Kasumi-1 (cell line): ENCODE measurements at places on chromosomes 4 and X.
A peak's percentile ranks its signal among the peaks of the same experiment; 100 is the strongest.

DNA sequence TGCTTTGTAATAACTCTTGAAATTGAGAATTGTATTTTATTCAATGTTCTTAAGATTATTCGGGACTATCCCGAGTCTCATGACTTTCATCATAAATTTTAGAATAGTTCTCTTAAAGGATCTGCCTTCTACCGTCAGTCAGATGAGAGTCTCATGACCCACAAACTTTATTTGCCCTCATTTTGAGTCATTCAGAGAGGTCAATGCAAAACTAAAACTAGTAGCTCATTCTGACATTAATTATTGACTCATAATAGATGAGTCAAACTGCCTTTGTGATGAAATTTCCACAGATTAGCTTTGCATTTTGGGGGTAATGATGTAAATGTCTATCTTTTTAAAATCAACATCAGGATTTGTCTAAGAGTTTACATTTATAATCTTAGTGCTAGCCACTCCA, 1527.3 kb downstream of the TECRL start:
- DNase-seq, result no peak

DNA sequence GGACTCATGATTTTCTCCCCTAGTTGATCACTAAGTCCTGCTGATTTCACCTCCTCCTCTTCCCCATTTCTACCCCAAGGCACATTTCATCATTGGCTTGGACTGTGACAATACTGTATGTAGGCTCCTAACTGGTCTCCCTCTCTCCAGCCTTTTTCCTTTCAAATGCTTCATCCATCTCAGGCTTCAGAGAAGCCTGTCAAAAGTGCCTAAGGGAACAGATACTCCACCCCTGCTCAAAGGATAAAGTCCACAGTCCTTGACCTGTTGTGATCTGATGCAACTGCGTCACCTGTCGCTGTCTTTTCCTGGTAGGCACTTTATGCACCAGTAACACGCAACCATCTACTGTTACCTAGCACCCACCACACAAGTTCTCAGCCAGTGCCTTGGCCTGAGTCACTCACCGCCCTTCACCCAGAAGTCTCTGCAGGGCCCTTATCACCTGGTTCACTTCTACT, 12.8 kb downstream of the SCARB2 start:
- no peak for DNase-seq

DNA sequence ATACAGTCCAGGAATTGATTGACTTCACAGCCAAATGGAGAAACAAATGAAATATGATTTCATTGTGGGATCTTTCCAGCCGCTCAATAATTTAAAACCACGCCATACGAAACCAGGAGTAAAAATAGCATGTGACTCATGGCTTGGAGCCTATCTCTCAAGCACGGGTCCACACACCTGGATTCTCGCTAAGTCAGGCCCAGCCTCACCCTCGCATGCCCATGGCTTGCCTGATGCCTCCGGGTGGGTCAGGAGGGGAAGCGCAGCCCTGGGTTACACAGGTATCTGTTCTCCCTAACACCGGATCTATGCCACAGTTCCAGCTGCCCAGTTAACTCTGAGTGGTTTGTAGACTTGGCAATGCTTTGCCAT, 5.6 kb upstream of the ABLIM2 start:
- no peak for DNase-seq

- DNase-seq, result peak; percentile 5
These were observed 62.1 kb upstream of the LANCL3 start for GRCh38 chrX:37509349-37509748.

GRCh38 chr4:52076731-52077130, 25.6 kb downstream of the SPATA18 start:
- DNase-seq, result no peak

DNA sequence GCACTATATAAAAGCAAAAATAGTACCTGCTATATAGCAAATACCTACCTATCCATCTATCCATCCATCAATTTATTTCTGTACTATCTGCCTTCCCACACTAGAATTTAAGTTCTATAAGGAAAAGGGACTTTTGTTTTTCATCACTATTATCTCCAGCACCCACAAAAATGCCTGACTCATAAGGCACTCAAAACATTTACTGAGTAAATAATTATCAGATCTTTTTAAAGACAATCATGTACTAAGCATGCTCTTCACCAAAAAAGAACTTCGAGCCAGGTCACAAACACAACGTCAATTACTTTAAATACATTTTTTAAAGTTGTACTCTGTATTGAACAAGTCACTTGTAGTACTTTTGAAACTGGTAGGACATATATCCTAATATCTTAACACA, 119.9 kb downstream of the FBXW7 start:
- no peak for DNase-seq

DNA sequence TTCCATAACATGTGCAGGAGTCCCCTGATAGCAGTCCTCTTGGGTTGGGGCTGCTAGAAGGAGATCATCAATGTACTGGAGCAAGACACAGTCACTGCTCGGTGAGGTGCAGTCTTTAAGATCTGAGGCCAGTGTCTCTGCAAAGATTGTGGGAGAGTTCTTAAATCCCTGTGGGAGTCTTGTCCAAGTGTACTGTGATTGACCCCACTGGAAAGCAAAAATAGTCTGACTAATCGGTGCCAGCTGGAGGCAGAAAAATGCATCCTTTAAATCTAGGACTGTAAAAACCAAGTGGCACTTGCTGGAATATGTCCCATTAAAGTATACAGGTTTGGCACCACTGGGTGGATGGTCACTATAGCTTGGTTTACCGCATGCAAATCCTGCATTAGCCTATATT, 31.1 kb downstream of the SULT1E1 start:
- DNase-seq, result no peak

DNA sequence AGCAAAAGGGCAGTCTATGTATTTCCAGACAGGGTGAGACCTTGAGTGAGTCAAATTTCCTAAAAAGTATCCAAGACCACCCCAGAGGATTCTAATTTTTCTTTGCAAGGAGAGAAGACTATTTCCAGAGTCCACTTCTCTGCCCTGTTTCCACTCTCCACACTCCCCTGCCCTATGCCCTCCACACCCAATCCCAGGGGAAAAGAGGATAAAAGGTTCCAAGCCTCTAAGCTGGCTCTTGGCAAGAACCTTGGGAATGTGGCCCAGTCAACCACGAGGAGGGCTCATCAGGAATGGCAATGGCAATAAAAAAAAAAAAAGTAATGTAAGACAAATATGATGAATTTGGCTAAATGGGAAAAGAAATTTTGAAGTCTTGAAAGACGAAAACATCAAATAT, 65.9 kb downstream of the SRPX start:
- no peak for DNase-seq

- no peak for DNase-seq
These were observed 323.0 kb upstream of the SPANXN4 start for GRCh38 chrX:142702749-142703148.

DNA sequence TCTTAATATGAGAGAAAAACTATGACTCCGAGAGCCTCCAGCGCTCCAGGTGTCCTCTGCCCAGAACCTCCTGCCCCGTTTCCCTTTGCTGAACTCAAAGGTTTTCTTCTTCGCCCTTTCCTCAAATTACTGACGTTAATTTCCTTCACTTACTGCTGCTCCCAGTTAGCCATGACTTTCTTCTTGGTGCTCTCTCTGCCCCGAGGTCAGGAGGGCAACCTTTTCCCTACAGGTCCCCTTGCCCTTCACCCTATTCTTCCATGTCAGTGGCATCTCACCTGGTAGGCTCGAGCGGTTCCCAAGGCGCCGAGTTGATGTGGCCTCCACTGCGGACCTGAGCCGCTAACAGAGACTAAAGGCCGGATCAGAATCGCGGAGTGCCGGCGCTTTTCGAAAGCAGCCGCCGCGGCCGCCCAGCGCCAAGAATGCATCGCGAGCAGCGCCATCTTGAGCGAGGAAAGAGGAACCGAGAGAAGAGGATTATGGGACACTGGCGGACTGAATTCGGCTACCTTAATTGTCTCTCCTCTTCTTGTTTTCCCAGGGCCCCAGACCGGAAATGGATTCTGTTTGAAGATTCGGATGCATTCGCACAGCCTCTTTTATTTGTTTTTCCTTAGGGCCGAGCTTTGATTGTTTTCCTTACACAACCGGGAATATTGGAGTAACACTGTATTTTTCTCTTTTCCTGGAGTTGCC, at the start of gene ABCB7:
Gene ABCB7, minus strand, starts transcription at position 457 of the 699 bp plus-strand sequence. Its CDS starts 11 bp downstream, at position 446.
- peak; percentile 76 for DNase-seq

DNA sequence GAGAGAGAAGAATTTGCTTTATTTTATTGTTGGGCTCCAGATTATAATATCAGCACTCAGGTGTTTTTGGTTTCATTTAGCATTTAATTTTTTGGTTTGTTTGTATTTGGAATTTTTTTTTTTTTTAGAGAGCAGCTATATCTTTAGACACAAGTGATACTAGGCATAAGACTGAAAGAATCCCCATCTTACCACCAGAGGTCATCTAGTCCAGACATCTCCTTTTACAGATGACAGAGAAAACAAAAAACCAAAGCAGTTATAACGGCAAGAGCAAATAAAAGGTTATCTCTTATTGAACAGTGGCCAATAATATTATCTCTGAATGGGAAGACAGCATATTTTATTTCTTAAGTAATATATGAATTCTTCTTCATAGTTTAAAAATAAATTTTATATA, 22.8 kb downstream of the USP38 start:
- DNase-seq, result peak; percentile 51

GRCh38 chrX:117998171-117998570, 118.4 kb downstream of the KLHL13 start:
- no peak for DNase-seq

DNA sequence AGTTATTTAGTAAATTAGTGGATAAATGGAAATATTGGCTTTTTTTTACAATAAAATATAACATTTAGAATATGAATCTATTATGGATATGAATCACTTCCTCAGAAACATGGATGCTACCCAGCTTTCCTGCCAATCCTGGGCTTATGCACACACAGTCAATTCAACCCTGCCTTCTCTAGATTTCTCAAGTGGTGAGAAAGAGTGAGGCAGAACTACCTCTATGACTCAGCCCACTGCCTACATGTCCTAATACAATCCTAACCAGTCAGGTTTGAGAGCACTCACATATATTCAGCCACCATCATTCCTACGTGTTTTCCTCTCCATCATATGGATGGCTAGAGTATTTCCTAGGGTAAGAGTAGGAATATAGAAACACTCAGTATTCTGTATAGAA, 91.1 kb upstream of the ANKRD50 start:
- no peak for DNase-seq

- peak; percentile 92 for DNase-seq
These were observed 70.0 kb upstream of the TSPAN5 start for GRCh38 chr4:98728433-98728832.

DNA sequence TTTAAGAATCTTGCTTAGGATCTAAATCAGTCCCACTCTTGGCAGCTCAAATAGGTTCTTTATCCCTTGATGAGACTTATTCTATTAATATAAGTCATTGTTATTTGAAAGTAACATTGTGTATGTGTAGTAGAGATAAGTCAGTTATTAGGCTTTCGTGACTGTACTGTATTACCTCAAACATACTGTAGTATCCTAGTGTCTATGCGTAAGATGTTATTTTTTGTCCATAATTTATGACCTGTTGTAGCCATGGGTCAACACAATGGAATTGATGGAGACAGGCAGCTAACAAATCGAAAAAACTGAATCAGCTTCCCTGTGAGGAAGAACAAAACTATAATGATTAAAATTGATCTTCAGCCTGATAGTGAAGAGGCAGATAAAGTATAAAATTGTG, 41.8 kb downstream of the CLCN3 start:
- DNase-seq, result no peak

DNA sequence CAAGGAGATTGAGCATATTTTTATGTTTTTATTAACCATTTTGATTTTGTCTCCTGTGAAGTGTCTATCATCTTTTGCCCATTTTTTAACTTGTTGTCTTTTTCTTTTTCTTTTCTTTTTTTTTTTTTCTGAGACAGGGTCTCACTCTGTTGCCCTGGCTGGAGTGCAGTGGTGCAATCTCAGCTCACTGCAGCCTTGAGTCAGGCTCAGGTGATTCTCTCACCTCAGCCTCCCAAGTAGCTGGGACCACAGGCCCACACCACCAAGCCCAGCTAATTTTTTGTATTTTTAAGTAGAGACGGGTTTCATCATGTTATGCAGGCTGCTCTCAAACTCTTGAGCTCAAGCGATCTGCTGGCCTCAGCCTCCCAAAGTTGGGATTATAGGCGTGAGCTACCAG, 4.6 kb upstream of the ADD1 start:
- DNase-seq, result no peak

DNA sequence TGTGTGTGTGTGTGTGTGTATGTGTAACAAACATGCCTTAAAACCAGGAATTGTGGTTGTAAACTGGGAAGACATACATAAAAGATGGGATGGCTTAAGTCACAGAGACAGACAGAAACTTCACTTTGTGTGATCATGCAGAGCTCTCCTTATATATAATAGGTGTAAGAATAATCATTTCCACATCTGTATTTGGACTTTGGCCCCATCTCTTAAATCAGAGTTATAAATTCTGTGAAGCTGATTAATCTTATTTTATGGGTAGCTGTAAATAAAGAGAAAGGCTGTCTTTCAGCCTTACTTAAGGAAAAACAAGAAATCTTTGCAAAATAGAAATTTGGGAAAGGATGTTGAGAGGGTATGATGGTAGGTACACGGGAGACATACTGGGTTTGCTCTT, 174.6 kb upstream of the PITX2 start:
- DNase-seq, result no peak

GRCh38 chr4:156537286-156537685, 434.3 kb downstream of the PDGFC start:
- DNase-seq, result no peak

GRCh38 chrX:135923353-135923752, 29.8 kb downstream of the SAGE1 start:
- DNase-seq, result no peak

- DNase-seq, result peak; percentile 99
These were observed 21.7 kb upstream of the CD38 start for GRCh38 chr4:15756361-15756861.

DNA sequence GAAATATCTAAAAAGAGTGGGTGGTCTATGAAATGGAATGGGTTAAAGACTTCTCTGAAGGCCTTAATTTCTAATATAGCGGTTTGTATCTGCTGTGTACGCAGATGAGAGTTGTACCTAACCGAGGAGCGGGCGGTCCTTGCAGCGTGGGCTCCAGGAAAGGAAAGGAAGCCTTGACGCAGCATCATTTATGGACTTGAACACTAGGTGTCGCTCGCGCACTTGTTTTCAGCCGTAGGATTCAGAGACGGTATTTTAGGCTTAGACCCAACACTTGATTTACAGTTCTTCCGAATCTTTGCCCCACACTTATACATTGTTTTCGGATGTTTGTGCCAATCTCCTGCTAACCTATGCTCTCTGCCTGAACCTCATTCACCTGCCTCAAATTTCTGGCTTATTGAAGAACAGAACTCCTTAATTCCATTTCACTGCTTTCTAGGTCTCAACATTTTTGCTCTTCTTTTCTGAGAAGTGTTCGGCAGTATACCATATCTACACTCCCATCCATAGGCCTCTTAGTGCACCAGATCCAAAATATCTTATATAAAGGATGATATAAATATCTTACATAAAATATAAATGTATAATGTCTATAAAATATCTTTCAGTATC, 48.9 kb upstream of the AADAT start:
- peak; percentile 93 for DNase-seq

- no peak for DNase-seq
These were observed 23.5 kb downstream of the NELFA start for GRCh38 chr4:1985294-1985693.

GRCh38 chr4:128711361-128711760, 98.1 kb upstream of the JADE1 start:
- DNase-seq, result no peak
